ENCODE measurements at places on chromosomes 1 and 21.

DNA sequence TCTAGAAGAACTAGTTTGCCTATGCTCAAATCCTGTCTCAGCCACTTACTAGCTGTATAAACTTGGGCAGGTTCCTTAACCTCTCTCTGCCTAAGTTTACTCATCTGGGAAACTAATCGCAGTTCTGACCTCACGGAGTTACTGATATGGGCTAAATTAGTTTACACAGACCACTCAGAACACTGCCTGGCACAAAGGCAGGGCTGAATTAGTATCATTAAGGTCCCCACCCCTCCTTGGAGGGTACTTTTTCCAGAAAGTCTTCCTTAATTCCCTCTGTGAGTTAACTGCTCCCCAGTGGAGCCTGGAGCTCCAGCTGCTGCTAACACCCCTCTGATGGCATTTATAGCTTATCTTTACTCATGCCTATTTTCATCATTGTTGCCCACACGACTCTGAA lies 40.3 kb downstream of the SSBP3 start:
- H3K36me3 ChIP-seq: no peaks in the 10 kb centered on the region
- H3K4me3 ChIP-seq: no peak overlapping the region
- no peak for DNase-seq
- no peaks in the 10 kb centered on the region for H3K4me1 ChIP-seq

- H3K27ac ChIP-seq: no peak overlapping the region
- H3K27me3 ChIP-seq: no peaks in the 10 kb centered on the region
- H3K4me3 ChIP-seq: no peak overlapping the region
- DNase-seq: no peak
- H3K36me3 ChIP-seq: no peaks in the 10 kb centered on the region
- H3K4me1 ChIP-seq: no peaks in the 10 kb centered on the region
These were observed 65.6 kb downstream of the RGSL1 start for GRCh38 chr1:182515556-182515955.

DNA sequence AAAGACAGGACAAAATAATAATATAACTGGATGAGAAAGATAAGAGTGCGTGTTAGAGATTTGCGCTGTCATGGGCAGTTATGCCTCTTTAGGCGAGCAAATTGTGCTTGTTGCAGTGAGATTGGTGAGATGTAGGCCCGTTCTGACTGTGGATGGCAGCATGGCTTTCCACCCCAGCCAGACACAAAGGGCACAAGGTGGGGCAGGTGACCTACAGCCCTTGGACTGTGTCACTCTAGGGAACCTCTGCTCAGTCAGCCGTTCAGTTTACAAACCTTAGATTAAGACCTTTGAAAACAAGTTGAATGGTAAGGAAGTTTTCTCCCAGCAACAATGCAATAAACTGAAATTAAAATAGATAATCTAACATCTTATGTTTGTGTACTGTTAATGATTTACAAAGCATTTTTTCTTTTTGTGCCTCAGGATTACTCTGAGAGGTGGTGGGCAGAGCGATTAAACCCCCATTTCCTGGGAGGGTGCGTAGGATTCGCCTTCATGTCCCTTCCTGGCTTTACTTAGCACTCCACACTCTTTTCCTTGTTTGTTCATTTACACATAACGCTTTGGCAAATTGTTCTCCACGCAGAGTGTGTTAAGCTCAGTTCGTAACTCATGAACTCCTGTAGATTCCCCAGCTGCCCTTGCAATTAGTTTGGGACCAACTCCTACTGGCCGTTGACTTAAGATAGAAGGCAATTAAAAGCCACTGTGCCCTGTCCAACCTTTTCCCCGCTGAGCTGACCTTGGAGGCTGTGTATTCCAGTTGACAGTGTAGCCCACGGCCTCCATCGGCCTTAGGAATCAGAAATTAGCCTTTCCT lies 58.1 kb upstream of the IGSF5 start:
- DNase-seq: no peak
- H3K4me1 ChIP-seq: no peaks in the 10 kb centered on the region
- no peak overlapping the region for H3K4me3 ChIP-seq
- no peaks in the 10 kb centered on the region for H3K36me3 ChIP-seq

DNA sequence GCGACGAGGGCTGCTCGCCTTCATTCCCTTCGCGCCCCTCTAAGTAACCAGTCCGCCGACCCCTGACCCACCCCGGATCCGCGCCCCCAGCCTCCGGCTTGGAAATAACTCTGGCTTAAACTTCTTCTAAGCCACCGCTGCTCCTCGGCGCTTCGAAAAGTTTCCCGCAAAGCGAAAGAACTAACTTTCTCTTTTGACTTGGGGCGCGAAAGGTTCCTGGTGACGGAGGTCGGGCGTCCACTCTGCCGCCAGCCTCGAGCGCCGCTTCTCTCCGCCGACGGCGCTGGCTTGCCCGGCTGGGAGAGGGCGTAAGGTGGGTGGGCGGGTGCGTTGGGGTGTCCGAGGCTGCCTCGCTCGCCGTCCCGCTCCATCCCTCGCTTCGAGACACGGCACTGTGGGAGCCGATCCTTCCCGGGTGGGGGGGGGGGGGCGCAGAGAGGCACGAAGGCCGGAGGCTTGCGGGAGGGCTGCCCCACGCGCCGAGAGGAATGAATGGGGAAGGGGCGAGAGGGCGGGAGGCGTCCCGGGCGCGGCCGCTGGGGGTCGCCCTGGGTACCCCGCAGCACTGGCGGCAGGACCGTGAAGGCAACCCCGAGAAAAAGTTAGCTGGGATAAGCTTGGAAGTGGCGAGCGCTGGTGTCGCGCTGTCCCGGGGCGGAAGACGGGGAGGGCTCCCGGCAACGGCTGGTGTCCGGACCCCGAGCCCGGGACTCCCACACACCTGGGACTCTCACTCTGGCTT lies 569 bp downstream of the ATF3 start:
- DNase-seq: peak; percentile 63
- no peaks in the 10 kb centered on the region for H3K27me3 ChIP-seq
- H3K4me1 ChIP-seq: peaks cover 12% of the 10 kb centered on the region
- peak overlapping the region; percentile 53 for H3K4me3 ChIP-seq
- no peaks in the 10 kb centered on the region for H3K36me3 ChIP-seq

DNA sequence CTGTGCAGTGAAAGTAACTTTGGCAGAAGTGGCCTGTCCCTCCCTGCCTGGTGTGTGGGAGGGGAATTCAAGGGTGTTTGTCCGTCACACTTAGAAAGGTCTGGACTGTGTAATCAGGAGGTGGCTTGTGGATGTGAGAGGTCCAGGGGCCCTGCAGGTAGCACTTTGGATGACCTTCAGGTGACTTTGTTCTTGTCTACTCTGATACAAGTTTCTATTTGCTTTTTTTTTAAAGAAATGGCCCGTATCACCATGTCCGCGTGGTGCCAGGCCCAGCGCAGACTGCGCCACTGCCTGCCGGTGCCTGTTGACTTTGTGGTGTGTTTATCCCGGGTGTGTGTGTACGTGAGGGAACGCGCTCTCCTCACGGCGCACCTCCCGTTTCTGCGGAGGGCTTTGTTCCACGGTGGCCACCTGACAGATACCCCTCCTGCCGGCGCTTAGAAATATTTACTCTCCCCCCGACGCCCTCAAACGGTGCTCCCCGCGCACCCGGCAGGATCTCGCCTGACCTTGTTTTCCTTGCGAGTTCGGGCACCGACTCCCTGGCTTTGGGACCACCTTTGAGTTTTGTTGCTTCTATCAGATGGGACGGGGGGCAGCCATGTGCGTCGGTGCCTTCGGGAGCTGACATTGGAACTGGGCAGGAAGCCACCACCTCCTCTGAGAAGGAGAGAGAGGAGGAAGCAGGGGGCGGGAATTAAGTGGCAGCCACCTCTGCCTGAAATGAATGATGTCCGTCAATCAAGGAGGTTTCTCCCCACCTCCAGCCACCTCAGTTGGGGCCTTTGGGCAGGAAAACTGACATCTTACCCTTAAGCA lies 119.4 kb downstream of the PRDM16 start:
- no peak overlapping the region for H3K4me3 ChIP-seq
- H3K4me1 ChIP-seq: no peaks in the 10 kb centered on the region
- H3K27ac ChIP-seq: no peak overlapping the region
- no peaks in the 10 kb centered on the region for H3K36me3 ChIP-seq

- DNase-seq: no peak
- H3K4me3 ChIP-seq: peak within 1 kb of the TSS; percentile 38
- H3K27ac ChIP-seq: no peak within 1 kb of the TSS
- no peaks in the 10 kb centered on the region for H3K4me1 ChIP-seq
- no peaks in the 10 kb centered on the region for H3K36me3 ChIP-seq
These were observed at the start of gene KMO for GRCh38 chr1:241532162-241532531. TSS of gene KMO (plus strand) at chr1:241532378. CDS start at chr1:241532445, 67 bp downstream.

DNA sequence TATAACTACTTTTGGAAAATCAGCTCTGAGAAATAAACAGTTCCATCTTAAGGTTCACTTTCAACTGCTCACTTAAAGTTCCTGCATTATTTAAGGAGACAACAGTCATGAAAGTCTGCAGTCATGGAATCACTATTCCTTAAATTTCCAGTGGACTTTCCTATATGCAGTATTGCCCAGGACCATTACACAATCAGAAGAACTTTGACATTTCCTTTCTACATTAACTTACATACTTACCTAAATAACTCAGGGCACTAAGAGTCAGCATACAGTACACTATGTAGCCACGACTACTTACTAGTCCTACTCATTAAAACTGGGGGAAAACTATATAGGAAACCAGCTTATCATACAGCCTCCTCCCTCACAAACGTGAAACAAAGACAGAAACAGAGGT lies 220.1 kb downstream of the SLC45A1 start:
- H3K4me1 ChIP-seq: peaks cover 31% of the 10 kb centered on the region
- no peaks in the 10 kb centered on the region for H3K36me3 ChIP-seq
- H3K27ac ChIP-seq: peak overlapping the region; percentile 90
- no peaks in the 10 kb centered on the region for H3K27me3 ChIP-seq
- no peak overlapping the region for H3K4me3 ChIP-seq

- DNase-seq: no peak
- H3K27ac ChIP-seq: no peak overlapping the region
- no peaks in the 10 kb centered on the region for H3K27me3 ChIP-seq
- peaks cover 4% of the 10 kb centered on the region for H3K4me1 ChIP-seq
- H3K36me3 ChIP-seq: no peaks in the 10 kb centered on the region
These were observed 52.1 kb upstream of the ADARB1 start for GRCh38 chr21:45022348-45022675.

All from uterus (tissue), 4 donors.